ENCODE measurements at places on chromosomes 13 and 19. TPM values are rescaled to one million over a fixed set of nuclear protein-coding genes. Genes with fewer than 3 reads are reported as not detected.

CD33 gene
- not detected for total RNA-seq

ZNF493 gene
- total RNA-seq: 8.4 TPM

COX6B1 gene
- total RNA-seq: 639 TPM

ZNF444 gene
- total RNA-seq: 95.6 TPM

ZNF175 gene
- 8.7 TPM for total RNA-seq

CLIP3 gene
- total RNA-seq: 1.7 TPM

PRDX2 gene
- total RNA-seq: 285 TPM

GPC5 gene
- 4.1 TPM for total RNA-seq

TMEM91 gene
- total RNA-seq: 2.2 TPM

SIGLEC5 gene
- total RNA-seq: not detected

DNA sequence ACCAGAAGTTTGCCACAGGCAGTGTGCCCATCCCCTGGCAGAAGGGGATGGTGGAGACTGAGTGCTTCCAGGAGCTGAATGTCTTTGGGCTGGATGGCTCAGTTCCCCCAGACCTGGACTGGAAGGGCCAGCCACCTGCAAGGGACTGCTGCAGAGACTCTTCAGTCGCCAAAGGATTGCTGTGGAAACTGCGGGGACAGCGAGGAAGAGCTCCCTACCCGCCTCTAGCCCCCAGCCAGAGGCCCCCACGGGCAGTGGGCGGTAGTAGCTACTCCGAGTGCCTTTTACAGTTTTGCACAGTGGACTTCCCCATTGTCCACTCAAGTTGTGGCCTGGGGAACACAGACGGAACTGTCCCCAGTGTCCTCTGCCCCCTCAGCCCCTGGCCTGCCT, 138.5 kb downstream of the ZDHHC20 start:
- DNase-seq: no peak

DNA sequence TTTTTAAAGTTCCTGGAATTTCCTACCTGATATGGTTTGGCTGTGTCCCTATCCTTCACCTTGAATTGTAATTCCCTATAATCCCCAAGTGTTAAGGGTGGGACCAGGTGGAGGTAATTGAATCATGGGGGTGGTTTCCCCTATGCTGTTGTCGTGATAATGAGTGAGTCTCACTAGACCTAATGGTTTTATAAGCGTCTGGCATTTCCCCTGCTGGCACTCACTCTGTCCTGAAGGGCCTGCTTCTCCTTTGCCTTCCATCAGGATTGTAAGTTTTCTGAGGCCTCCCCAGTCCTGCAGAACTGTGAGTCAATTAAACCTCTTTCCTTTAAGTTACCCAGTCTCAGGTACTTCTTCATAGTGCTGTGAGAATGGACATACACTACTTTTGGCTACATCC, 298.7 kb downstream of the HS6ST3 start:
- no peak for DNase-seq

DNA sequence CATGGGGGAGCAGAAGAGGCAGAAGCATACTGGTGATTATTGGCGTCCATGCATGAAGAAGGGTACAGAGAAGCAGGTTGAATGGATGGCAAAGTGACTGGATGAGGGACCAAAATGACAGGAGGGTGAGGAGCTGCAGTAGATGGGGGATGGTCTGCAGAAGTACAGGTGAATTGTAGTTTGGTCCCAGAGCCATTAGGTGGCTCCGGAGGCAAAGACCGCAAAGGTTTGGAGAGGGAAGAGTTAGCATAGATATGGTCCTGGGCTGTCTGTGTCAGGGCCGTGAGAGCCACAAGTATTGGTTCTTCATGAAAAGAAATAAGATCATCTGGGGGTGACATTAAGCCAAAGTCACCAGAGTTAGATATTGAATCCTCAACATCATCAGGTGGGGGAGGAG, 59.0 kb upstream of the ZNF726 start:
- no peak for DNase-seq

GRCh38 chr19:28602675-28603298, 610.2 kb downstream of the UQCRFS1 start:
- no peak for DNase-seq

GRCh38 chr19:46000491-46001246, 5.4 kb downstream of the CCDC61 start:
- DNase-seq: no peak

DNA sequence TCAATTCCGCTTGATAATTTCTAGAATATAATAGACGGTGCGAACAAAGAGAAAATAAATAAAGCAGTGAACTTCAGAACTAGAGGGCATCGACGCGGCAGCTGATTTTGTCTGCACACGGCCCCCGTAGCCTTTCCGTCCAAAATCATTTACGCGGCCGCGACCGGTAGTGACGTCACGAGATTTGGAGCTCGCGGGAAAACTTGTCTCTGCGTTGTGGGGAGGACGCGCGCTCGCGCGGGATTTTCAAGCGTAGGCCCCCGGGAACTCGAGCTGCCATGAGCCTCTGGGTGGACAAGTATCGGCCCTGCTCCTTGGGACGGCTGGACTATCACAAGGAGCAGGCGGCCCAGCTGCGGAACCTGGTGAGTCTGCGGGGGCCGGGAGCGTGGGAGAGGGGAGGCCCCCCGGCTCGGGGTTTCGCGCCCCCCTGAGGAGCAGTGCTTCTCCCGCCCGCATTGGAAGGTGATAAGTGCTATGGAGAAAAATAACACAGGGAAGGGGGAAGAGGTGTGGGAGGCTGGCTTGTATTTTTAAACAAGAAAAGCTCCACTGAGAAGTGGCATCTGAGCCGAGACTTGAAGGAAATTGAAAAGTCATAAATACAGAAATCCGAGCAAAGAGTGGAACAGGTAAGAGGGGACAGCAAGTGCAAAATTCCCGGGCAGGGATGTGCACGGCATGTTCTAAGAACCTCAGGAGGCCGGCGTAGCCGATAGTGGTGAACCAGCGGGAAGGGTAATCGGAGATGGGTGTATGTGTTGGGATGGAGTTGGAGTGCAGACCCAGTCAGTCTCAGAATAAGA, at the start of gene RFC3:
Gene RFC3 (plus strand): TSS at position 249 of the 806 bp plus-strand sequence. CDS start 30 bp downstream, at position 279.
- peak; percentile 94 for DNase-seq

GRCh38 chr13:36211567-36211966, 2.8 kb downstream of the SOHLH2 start:
- no peak for DNase-seq

DNA sequence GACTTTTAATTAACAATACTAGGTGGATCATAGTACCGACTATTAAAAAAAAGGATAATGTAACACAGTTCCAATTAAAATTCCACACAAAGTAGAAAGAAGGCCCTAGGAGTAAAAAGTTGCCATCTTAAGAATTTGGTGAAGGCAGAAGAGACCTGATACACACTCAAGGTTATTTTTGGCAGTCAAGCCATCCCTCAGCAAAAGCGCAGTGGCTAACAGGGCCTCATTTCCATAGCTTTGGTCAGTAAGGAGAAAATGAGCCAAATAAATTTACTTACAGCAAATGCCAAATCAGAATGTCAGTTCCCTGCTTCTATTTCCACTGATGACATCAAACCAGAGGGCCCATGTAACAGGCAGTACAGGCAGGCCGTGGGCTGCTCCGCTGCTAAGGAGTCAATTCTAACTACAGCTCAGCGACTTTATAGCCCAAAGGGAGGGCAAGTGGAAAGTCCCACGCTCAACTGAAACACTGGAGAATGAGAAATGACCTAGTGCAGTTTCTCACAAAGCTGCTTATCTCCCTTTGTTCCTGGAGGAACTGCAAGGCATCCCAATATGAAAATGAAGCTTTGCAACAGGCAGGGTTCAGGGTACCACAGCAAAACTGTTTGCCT, 6.3 kb downstream of the ARGLU1 start:
- no peak for DNase-seq

DNA sequence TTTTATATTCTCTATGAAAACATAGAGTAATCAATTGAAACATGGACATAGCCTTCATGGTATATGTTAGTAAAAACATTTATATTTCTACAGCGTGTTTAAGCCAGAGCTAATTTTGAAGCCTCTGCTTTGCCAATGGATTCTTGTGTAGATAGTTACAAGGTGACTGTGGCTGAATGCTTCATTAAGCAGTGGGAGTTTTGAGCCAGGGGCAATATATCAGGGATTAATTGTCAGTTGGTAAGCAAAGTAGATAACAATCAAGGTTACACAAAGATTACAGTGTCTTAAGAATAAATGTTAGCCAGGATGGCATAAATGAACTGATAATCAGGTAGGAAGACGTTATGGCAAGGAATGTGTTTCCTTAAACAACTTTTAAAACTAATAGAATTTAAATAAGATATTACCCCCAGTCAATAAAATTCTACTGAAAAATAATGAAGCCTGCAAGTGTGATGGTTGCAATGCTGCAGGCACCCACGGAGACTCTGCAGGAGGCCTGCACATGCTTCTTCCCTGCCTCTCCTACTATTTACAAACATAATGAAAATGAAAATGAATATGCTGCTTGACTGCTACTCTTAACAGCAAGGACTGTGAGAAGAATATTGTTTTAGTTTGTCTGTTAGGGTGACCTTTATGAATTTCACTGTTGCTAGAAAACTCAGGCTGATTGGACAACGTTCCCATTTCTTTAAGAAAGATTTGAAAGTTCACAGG, 588.5 kb downstream of the GPC5 start:
- DNase-seq: no peak

DNA sequence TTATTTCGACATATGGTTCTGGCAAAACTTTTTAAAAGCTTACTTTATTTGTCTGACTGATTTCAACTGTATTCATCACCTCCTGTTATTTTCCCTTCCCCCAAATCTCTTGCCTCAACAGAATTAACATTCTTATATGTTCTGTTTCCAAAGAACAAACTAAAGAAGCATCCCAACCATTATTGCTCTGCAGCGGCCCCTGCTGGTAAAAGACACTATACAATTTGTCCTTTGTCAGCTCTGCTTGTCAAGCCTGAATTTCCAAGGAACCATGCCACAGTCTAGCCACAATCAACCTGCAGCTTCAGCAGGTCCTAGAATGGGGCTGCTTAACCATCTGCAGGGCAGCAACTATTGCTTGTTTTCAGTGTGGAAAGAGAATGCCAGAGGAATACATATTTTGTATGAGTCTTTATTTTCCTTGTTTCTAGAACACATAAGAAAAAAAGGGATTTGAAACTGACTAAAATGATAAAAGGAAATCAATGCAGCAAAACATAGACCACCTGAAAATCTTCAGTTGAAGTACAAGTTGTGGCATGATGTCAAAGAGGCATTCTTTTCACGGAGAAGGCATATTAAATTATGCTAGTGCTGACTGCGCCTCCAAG, 845.3 kb downstream of the DIAPH3 start:
- peak; percentile 82 for DNase-seq

GRCh38 chr19:41795031-41795461, 1.3 kb upstream of the CEACAM3 start:
- DNase-seq: peak; percentile 68

GRCh38 chr13:72567566-72567965, 159.9 kb downstream of the MZT1 start:
- no peak for DNase-seq

DNA sequence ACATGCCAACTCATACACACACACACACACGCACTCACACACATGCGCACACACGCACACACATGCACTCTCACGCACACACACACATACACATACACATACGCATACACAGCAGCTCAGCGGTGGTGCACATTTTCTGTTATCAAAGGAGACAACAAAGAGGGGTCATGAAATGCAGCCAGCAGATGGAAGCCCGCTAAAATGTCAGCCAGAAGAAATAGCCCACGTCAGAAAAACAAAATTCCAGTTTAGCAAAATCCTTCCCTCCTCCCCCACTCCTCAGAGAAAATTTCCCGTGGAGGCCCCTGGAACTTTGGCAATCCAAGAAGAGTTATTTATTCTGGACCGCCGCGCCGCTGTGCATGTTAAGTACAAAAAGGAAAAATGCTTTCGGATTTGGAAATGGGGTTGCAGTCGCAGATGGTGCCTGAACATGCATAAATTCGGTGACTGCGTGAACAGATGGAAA, 114.6 kb upstream of the VSTM2B start:
- DNase-seq: no peak

GRCh38 chr19:36198119-36198518, 16.3 kb downstream of the ZNF565 start:
- DNase-seq: no peak

DNA sequence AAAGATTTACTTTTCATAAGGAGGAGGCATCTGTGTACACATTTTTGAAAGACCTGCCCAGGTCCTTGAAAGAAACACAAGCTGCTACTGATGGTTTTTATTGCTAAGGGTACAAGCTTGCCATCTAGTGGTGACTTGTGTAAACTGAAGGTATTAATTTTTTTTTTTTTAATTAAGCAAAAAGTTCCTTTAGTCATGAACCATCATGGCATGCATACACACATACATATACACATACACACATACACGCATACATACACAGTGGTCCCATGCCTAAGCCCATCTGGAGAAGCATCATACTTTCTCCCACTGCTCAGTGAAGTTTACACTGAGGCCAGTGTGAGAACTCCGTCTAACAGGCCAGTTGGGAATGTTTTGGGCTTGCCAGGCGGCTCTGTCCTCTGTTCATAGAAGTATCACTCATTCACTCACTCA, 312.5 kb downstream of the DCLK1 start:
- DNase-seq: no peak

DNA sequence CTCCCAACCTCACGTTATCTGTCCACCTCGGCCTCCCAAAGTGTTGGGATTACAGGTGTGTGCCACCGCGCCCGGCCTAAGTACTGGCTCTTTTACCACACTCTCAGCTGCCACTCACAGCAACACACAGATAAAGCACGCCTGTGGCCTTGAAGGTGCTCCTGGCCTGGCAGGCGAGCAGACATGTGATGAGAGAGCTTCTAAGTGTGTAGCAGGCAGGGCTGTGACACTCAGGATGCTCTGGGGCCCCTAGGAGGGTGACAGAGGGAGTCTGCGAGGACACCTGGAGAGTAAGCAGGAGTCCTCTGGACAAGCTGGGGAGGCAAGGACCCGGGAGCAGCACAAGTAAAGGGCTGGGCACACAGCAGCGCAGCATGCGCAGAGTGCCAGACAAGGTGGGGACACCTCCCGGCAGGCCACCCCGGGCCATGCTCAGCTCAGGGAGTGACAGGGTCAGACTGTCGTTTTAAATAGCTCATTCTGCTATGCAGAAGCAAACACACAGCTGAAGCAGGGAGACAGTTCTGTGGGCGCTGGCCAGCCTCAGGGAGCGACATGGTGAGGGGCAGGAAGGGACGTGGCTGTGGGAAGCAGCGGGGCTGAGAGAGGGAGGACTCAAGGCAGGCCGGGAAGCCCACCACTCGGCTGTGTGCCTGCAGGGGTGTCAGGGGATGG, 26.5 kb downstream of the MED26 start:
- no peak for DNase-seq

DNA sequence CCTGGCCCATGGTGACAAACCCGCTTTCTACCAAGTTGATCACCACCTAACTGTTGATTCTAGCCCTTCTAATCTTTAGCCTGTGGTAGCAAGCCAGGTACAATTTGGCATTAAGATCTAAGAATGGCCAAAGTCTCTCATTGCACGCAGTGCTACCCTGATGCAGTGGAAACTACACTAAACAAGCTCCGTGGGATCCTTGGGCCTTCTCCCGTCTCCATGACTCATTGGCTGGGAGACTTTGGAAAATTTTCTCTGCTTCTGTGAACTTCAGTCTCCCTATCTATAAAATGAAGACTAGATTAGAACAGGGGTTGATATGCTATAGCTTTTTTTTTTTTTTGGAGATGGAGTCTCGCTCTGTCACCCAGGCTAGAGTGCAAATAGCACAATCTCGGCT, 223.0 kb downstream of the TSHZ3 start:
- no peak for DNase-seq
